ENCODE measurements at places on chromosomes 1 and 21. TPM values are rescaled to one million over a fixed set of nuclear protein-coding genes. Genes with fewer than 3 reads are reported as not detected.

DNA sequence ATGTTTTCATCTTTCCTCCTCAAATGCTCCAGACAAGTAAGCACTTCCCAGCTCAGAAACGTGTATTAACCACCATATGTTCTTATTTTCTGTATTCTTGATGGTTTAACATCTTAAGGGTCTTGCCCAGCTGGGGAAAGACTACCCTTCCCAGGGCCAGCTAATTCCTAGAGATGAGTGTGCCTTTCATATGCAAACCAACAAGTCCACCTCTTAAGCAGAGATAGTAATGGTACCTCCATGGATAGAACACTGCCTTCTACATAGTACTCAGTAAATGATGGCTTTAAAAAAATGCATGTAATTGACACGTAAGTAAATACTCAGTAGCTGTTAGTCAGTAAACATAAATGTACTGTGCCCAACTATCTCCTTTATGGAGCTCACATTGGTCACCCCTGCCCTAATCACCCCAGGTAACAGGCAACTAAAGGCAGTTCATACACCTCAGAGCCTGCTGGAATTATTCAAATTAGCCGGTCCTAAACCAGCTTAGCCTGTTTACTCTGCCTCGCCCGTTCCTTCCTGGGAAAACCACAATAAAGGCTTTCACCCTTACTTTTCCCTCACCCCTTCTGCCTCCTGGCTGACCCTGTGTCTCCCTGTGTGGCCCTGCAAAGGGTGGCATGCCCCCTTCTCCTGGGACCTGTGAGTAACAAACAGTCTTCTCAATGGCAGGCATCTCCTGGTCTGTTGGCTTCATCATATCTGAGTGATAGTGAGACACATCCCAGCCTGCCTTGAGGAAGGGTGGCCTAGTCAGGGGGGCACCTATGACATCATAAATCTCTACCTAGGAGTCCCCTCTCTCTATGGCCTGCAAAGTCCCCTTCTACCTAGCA lies 40.1 kb upstream of the KLHDC7A start:
- no peak overlapping the region for H3K4me3 ChIP-seq
- peaks cover 2% of the 10 kb centered on the region for H3K27me3 ChIP-seq
- H3K27ac ChIP-seq: no peak overlapping the region
- no peaks in the 10 kb centered on the region for H3K4me1 ChIP-seq
- no peaks in the 10 kb centered on the region for H3K36me3 ChIP-seq

GRCh38 chr1:156577550-156577949 lies 2.0 kb upstream of the TTC24 start:
- DNase-seq: no peak
- no peak overlapping the region for H3K4me3 ChIP-seq
- no peak overlapping the region for H3K27ac ChIP-seq
- no peaks in the 10 kb centered on the region for H3K27me3 ChIP-seq

- H3K27me3 ChIP-seq: no peaks in the 10 kb centered on the region
- H3K4me1 ChIP-seq: peaks cover 15% of the 10 kb centered on the region
- DNase-seq: peak; percentile 61
- no peaks in the 10 kb centered on the region for H3K36me3 ChIP-seq
These were observed 65.8 kb downstream of the AK5 start for GRCh38 chr1:77347646-77348045.

DNA sequence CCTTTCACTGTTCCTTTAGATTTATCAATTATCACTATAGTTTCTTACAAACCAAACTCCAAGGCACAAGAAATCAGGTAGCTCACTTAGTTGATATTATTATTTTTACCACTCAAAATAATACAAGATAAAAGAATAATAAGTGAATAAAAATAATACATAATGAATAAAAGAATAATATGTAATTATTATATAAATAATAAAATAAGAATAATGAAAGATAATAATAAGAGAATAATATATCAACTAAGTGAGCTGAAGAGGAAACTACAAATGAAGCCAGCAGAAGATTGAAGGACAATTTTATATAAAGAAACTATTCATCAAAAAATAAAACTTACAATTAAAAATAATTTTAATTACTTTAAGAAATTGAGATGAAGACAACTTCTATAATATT lies 90.6 kb downstream of the LRRIQ3 start:
- no peak overlapping the region for H3K4me3 ChIP-seq
- H3K27me3 ChIP-seq: no peaks in the 10 kb centered on the region
- no peak overlapping the region for H3K27ac ChIP-seq
- H3K36me3 ChIP-seq: no peaks in the 10 kb centered on the region
- DNase-seq: no peak

The KLHL12 gene
- 32.0 TPM for total RNA-seq

DNA sequence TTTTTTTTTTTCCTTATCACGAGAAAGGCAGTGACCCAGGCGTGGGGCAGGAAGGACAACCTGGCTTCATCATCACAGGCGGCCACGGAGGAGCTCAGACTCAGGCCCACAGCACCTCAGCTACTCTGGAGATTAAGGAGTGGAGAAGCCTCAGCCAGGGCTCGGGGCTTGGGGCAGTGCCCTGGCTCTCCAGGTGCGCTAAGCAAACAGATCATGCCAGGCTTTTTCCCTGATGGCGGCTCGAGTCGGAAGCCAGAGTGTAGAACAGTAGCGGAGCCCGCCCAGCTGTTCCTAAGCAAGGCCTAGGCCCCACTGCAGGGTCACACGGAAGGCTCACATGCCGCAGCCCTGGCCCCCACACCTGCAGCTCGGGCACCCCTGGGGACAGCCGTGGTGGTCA lies 70.7 kb downstream of the AGPAT3 start:
- H3K4me3 ChIP-seq: no peak overlapping the region
- no peaks in the 10 kb centered on the region for H3K27me3 ChIP-seq
- peaks cover 20% of the 10 kb centered on the region for H3K4me1 ChIP-seq
- DNase-seq: no peak
- peaks cover 38% of the 10 kb centered on the region for H3K36me3 ChIP-seq

GRCh38 chr1:172043900-172044299 lies 202.6 kb downstream of the DNM3 start:
- H3K36me3 ChIP-seq: no peaks in the 10 kb centered on the region
- no peak overlapping the region for H3K4me3 ChIP-seq
- no peak overlapping the region for H3K27ac ChIP-seq
- no peaks in the 10 kb centered on the region for H3K4me1 ChIP-seq
- H3K27me3 ChIP-seq: no peaks in the 10 kb centered on the region
- DNase-seq: no peak

The RGS8 gene
- total RNA-seq: not detected

DNA sequence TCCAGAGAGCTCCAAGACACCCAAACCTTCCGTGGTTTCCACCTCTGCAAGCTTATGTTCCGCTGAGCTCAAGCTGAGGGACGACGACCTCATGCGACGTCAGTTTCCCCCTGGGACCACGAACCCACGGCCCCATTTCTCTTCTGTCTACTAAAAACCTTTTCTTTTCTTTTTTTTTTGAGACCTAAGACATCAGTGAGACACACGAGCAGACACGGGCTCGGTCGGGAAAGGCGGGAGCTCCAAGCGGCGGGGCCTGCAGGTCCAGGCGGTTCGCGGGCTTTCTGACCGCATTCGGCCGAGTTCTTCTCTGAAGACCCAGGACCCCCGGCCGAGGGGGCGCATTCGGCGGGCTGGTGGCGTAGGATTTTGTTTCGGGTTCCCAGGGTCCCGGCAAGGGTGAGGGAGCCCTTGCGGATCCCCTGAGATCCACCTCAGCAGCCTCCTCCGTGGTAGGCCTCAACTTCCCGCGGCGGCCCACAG lies 402 bp downstream of the C21orf58 start:
- peaks cover 42% of the 10 kb centered on the region for H3K36me3 ChIP-seq
- H3K27ac ChIP-seq: peak overlapping the region; percentile 99
- peaks cover 63% of the 10 kb centered on the region for H3K4me1 ChIP-seq

- H3K4me1 ChIP-seq: no peaks in the 10 kb centered on the region
- H3K4me3 ChIP-seq: no peak overlapping the region
- no peaks in the 10 kb centered on the region for H3K27me3 ChIP-seq
These were observed 108.0 kb downstream of the TNNI3K start for GRCh38 chr1:74343216-74343615.

DNA sequence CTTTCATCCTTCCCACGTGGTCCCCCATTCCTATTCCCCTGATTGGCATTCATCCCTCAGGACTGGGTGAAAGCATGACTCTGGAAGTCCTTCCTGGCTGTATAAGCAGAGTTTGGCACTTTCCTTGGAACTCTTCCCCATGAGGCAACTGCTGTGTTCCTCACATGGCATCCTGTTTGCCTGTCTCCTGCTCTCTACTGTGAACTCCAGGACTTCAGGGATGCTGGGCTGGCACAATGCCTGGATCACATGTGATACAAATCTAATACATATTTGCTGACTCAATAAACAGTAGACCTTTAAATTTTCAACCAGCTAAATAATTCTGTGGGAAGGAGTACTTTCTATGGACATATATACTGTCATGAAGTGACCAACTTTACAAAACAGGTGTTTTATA lies 46.8 kb upstream of the EDEM3 start:
- peaks cover 7% of the 10 kb centered on the region for H3K4me1 ChIP-seq
- H3K4me3 ChIP-seq: no peak overlapping the region
- H3K27ac ChIP-seq: no peak overlapping the region
- H3K36me3 ChIP-seq: peaks cover 20% of the 10 kb centered on the region
- no peaks in the 10 kb centered on the region for H3K27me3 ChIP-seq
- no peak for DNase-seq

GRCh38 chr1:107149946-107150345 lies 9.1 kb downstream of the NTNG1 start:
- H3K27me3 ChIP-seq: no peaks in the 10 kb centered on the region
- H3K4me1 ChIP-seq: no peaks in the 10 kb centered on the region
- H3K27ac ChIP-seq: no peak overlapping the region
- DNase-seq: no peak
- H3K36me3 ChIP-seq: no peaks in the 10 kb centered on the region
- H3K4me3 ChIP-seq: no peak overlapping the region

- no peaks in the 10 kb centered on the region for H3K27me3 ChIP-seq
- H3K27ac ChIP-seq: no peak overlapping the region
- no peaks in the 10 kb centered on the region for H3K4me1 ChIP-seq
- DNase-seq: no peak
- H3K36me3 ChIP-seq: peaks cover 62% of the 10 kb centered on the region
- H3K4me3 ChIP-seq: no peak overlapping the region
These were observed 24.9 kb downstream of the CFAP126 start for GRCh38 chr1:161342821-161343220.

The ADAM30 gene
- total RNA-seq: not detected

GRCh38 chr1:224707843-224708725 lies 92.0 kb downstream of the CNIH3 start:
- H3K27ac ChIP-seq: no peak overlapping the region
- no peak for DNase-seq
- H3K36me3 ChIP-seq: no peaks in the 10 kb centered on the region
- H3K4me1 ChIP-seq: no peaks in the 10 kb centered on the region
- H3K4me3 ChIP-seq: no peak overlapping the region

- DNase-seq: peak; percentile 90
- H3K4me1 ChIP-seq: peaks cover 28% of the 10 kb centered on the region
- H3K4me3 ChIP-seq: peak within 1 kb of the TSS; percentile 71
- peaks cover 22% of the 10 kb centered on the region for H3K36me3 ChIP-seq
- no peaks in the 10 kb centered on the region for H3K27me3 ChIP-seq
These were observed at the start of gene DHRS3 for GRCh38 chr1:12617901-12618660. Gene DHRS3 (minus strand): TSS chr1:12618210. CDS start chr1:12617348, 862 bp downstream.

- no peak overlapping the region for H3K27ac ChIP-seq
- no peaks in the 10 kb centered on the region for H3K4me1 ChIP-seq
- H3K27me3 ChIP-seq: no peaks in the 10 kb centered on the region
- no peak overlapping the region for H3K4me3 ChIP-seq
- DNase-seq: no peak
These were observed 21.4 kb downstream of the SFPQ start for GRCh38 chr1:35171579-35171978.

DNA sequence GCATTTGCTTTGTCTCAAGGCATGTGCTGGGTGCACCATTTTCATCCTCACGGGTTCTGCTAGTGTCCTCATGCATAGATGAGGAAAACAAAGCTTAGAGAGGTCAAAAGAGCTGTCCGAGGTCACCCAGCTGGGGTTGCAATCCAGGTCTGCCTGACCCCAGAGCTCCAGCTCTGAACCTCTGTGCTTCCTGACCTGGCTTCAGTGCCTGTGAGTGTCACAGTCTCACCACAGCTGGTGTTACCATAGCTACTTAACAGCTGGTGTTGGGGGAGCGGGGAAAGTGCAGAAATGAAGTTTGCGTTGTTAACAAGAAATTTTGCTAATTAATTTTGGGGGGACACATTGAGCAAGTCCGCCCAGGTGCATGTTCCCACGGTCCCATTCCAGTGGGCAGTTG lies 328.5 kb downstream of the KIF26B start:
- no peaks in the 10 kb centered on the region for H3K4me1 ChIP-seq
- no peak overlapping the region for H3K4me3 ChIP-seq
- no peaks in the 10 kb centered on the region for H3K36me3 ChIP-seq
- peaks cover 2% of the 10 kb centered on the region for H3K27me3 ChIP-seq
- no peak overlapping the region for H3K27ac ChIP-seq

DNA sequence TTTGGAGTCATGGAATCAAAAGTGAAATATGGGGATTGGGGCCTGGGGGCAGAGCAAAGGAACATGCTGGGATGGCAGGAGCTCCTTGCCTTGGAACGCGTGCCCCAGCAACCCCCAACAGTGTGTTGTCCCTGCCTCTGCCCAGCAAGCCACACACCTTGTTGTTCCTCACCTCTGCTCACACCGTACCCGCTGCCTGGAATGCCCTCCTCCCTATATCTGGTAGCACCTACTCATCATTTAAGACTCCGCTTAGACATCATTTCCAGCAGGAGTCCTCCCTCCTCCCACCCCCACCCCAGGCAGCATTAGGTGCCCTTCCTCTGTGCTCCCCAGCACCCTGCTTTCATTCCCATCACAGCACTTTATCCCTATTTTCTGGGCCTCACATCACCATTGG lies 7.8 kb downstream of the NECTIN4 start:
- peaks cover 18% of the 10 kb centered on the region for H3K4me1 ChIP-seq
- H3K36me3 ChIP-seq: no peaks in the 10 kb centered on the region
- H3K27me3 ChIP-seq: no peaks in the 10 kb centered on the region
- no peak for DNase-seq
- H3K4me3 ChIP-seq: no peak overlapping the region

The NIBAN1 gene
- 26.6 TPM for total RNA-seq

The MFSD2A gene
- total RNA-seq: 0.18 TPM

DNA sequence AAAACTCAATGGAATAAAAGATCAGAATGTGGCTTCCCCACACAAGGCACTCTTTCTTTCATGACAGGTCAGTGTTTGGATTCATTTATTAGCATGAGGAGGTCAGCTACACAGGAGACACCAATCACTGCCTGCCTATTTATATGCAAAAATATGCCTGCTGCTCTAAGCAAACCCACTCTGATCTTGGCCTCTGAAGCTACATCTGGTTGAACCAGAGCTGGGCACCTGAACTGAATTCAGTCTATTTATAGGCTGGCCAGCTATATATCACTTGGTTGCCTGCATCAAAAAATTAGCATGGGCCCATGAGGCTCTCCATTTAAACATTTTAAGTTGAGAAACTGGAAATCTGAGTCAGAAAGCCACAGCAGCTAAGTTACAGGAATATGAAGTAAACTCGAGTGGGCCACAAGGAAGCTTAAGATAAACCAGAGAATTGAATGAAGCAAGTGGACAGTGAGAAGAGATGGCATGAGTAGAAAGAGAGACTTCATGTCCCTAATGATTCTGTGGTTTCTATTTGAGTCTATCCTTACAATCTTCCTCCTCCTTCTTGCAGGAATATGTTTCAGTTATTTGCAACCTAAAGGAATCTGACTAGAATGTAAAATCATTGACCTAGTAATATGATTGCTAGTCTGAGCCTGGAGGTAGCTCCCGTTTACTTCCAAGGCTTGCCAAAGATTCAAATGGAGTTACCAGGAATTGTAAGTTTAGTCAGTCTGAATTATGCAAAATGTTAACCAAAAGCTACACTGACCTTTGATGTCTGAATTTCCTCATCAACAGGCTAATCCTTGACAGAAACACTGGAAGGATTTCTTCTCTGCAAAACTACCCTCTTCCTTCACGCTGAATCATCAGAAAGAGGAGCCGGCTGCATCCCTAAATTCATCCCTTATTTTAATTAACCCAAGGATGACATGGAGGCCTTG lies 17.7 kb downstream of the DDAH1 start:
- H3K36me3 ChIP-seq: no peaks in the 10 kb centered on the region
- H3K27me3 ChIP-seq: no peaks in the 10 kb centered on the region
- no peak overlapping the region for H3K27ac ChIP-seq
- H3K4me1 ChIP-seq: no peaks in the 10 kb centered on the region

The CACNA1S gene
- not detected for total RNA-seq
